Small intestine (tissue), 16 donors: ENCODE measurements at places on chromosomes 12 and 14. TPM values are rescaled to one million over a fixed set of nuclear protein-coding genes. Genes with fewer than 3 reads are reported as not detected.

TSPAN8 gene
- polyA plus RNA-seq = 1,300 TPM

IL23A gene
- polyA plus RNA-seq = not detected

KCNA5 gene
- polyA plus RNA-seq = not detected

- peak; percentile 39 for DNase-seq
Measured at GRCh38 chr14:95533391-95533821, 1.4 kb upstream of the GLRX5 start.

- DNase-seq = no peak
Measured at GRCh38 chr14:69539631-69540410, 34.9 kb downstream of the CCDC177 start.

DNA sequence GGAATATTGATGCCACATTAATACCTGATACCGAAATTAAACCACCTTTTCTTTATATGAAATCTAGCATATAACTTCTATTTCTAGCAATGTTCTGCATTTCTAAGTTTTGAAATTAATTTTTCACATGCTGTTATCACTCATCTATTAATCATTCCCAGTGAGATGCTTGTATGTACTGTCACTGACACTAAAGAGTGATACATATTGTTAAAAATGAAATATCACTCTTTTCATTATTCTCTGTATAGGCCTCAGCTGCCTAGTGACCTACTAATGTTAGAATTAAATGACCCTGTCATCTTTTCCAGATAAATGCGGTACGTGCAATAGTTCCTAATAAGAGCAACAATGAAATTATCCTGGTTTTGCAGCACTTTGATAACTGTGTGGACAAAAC lies 49.7 kb upstream of the KCNH3 start:
- DNase-seq = no peak

- no peak for DNase-seq
Measured at GRCh38 chr12:107144990-107145389, 51.6 kb upstream of the CRY1 start.

- DNase-seq = no peak
Measured at GRCh38 chr12:104643819-104644669, 187.3 kb downstream of the CHST11 start.

SLC7A8 gene
- polyA plus RNA-seq = 11.3 TPM

GRCh38 chr12:6234214-6234613 lies 34.0 kb downstream of the CD9 start:
- no peak for DNase-seq

DNA sequence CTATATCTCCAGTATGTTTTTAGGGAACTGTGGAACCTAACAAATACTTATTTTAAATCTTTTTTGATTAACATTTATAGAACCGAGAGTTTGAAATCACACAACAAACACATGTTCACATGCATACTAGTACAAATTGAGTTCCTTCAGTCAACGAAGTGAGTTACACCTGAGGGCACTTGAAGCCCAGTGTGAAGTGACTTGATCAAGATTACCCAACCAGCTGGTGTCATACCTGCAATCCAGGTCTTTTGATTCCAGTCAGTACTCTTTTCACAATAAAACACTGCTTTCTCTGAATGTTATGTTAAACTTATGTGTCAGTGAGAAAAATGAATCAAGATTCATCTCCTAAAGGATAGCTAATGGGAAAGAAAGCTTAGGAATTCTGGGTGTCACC lies 35.2 kb downstream of the VRK1 start:
- DNase-seq = no peak

GRCh38 chr12:104356231-104357115 lies 52.9 kb downstream of the EID3 start:
- DNase-seq = no peak

OR8S1 gene
- polyA plus RNA-seq = not detected

GRCh38 chr12:31337952-31338351 lies 12.0 kb upstream of the SINHCAF start:
- DNase-seq = peak; percentile 87

DNA sequence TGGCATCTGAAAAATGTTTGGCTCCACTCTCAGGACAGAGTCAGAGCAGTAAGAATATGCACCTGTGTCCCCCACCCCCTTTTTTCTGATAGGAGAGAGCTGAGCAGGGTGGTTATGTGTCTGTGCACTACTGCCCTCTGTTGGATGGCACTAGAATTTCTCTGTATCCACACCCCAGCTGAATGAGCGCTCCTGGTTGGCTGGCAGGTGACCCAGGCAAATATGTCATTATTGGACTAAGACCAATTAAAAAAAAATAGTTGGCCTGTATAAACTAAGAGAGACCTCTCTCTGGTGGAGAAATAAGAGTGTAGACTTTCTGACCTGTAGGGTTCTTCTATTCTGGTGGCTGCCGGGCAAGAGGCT lies 107.0 kb downstream of the PTCSC3 start:
- DNase-seq = peak; percentile 40

DNA sequence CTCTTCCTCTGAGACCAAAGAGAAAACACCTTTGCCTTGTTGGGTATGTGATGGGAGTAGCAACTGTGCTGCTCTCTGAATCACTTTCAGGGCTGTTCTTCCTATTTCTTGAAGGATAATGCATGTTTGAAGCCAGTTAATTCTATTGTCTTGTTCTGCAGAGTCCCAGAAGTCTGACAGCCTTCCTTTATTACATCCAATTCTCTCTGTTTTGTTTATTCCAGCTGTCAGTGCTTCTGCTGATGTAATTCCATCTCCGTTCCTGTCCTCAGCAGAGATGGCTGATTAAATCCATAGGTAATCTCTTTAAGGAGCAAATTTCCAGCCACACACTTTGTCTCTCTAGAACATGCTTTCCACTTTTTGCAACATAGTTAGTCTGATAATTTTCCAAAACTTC lies 59.7 kb downstream of the MGAT4C start:
- no peak for DNase-seq

CACNA2D4 gene
- 10.8 TPM for polyA plus RNA-seq

NTF3 gene
- 1.6 TPM for polyA plus RNA-seq

SLC38A4 gene
- polyA plus RNA-seq = not detected

ACSS3 gene
- polyA plus RNA-seq = 1.4 TPM

- peak; percentile 69 for DNase-seq
Measured at GRCh38 chr14:29643433-29644211, 284.0 kb downstream of the PRKD1 start.

MAP3K9 gene
- 4.5 TPM for polyA plus RNA-seq

DNA sequence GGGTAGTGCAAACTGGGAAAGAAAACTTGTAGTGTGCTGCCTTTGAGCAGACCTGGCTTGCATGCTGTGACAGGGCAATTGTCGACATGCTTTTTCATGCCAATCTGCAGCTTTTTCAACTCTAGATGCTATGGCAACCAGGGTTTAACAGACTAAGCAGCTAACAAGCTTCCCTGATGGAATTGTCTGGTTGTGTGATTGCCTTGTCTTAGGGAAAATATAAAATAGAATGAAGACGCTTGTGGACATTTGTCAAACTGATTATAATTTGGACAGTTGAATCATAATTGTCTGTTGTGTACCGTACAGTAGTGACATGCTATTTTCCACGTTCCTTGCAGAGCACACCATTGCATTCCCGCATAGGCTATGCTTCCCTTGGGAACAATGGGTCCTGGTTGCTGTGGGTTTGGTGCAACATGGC lies 113.0 kb downstream of the FOXG1 start:
- no peak for DNase-seq

DNA sequence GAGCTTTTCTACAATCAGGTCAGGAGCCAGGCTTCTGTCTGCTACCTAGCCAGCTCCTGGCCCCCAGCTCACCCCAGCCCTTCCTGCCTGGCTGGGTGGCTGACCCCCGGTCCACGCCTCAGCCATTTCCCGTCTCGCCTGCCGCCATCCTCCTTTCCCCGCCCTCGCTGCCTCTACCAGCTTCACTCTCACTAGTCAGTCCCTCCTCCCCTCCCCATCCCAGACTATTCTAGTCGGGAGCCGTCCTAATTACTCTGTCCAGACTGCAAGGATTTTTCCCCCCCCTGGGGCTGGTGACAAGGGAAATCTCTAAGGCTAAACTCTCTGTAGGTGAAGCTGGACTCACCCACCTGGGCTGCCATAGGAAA lies 825 bp downstream of the DHH start:
- DNase-seq = no peak

INSM2 gene
- not detected for polyA plus RNA-seq

GRCh38 chr14:101591582-101591981 lies 30.3 kb downstream of the DIO3 start:
- DNase-seq = no peak

DNA sequence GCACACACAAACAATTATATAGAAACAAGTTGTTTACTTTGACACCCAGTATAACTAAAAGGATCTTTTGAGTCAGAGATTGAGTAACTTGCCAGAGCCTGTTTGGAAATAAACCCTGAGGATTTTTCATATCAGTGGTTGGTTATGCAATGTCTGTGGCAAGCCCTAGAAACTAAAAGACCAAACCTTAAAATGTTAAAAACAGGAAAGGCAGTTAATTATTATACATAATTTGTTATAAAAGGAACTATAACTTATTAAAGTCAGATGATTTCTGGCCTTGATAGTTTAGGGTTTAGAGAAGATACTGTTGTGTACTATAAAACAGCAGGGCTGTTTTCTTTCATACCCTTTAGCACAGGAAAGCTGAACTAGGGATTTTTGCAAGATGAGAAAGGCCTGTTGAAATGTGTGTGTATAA lies 44.1 kb downstream of the PSEN1 start:
- DNase-seq = peak; percentile 50

DNA sequence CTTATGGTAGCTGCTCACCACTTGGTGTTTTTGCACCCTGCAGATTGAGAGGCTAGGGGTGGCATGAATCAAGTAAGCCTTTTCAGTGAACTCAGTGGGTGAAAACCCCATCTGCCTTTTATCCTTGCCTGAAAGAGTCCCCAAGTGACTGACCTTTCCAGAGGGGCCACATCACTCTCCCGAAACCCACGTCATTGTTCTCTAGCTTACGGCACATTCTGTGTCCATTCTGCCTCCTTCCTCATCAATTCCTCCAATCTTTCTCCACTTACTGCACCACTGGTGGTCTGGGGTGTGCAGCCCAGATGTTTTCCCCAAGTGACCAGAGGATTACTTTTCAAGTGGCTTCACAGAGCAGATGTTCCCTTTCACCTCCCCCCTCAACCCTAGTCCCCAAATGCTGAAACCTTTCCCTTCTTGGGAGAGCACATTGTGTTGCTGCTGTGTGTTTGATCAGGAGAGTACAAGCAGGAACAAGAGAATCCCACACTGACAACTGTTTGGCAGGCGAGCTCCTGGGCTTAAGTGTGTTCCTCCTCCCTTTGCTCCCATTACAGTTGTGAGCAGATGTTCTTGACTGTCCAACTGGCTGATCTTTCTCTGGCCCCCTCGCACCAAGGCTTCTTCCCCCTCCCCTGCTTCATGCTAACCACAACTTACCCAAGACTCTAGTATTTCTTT lies 138.0 kb upstream of the IGF1 start:
- no peak for DNase-seq

DNA sequence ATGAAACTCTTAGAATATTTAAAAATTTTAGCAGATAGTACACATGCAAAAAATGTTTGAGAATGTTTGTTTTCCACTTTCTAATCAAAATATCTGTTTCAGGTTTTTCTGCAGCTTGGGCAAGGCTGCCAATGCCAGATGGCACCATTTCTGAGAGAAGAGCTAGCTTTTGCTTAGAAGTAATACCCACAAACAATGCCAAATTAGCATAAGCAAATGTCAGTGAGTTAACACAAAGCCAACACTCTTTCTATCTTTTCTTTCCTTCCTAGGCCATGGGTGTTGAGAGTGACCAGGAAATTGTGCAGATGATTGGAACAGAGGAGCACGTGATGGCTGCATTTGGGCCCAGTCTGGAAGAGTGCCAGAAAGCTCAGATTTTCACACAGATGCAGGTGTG lies 35.2 kb downstream of the POLR3B start:
- DNase-seq = no peak

- no peak for DNase-seq
Measured at GRCh38 chr14:75495399-75495798, 26.9 kb upstream of the BATF start.

KRT74 gene
- not detected for polyA plus RNA-seq

DNA sequence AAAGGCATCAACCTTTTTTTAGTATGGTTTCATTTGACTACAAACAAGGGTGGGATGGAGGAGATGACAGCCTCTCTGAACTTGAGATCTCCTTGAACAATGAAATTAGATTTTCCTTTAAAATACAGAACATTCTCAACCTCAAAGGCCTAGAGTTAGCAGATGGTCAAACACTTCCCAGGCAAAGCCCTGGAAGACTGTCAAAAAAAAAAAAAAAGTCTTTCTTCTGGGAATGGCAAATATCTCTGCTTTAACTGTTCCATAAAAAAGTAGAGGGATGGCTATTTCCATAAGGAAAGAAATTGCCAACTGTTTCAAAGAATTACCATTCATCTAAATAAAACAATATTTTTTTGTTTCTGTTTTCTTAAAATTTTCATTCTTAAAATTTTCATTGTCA lies 870.8 kb downstream of the GALC start:
- DNase-seq = no peak

DNA sequence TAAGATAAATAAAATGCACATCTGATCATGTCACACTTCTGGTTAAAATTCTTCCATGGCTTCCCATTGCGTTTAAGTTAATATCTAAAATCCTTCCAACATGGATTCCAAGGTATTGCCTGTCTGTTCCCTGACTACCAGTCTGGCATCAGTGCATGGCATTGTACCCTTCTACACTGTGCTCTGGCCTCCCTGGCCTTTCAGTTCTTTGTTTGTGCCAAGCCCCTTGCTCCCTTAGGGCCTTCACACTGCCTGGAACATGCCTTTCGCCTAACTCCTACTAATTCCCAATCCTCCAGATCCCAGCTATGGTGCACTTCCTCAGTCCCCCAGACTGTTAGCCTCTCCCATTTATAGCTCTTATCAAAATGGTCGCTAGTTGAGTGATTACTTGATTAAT lies 6.3 kb downstream of the CIPC start:
- no peak for DNase-seq

GRCh38 chr12:116692605-116693004 lies 45.3 kb downstream of the SPRING1 start:
- DNase-seq = no peak

DNA sequence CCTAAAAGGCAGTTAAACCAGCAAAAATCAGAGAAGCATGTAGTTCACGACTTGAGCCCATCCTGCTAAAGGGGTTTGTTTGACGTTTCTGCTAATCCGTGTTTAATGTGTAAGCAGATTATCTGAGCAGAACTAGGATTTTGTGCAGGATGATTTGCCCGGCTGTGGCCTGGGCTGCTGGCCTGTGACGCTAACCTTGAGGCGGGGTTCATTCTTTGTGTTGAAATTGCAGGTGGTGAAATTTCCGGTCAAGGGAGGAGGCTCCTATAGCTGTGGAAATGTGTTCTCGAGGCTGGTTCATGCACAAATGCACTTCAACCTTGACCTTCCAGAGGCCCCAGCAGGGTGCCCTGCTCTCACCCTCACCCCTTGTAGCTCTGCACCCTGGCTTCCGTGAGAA lies 63.7 kb downstream of the SLC24A4 start:
- DNase-seq = peak; percentile 16

GRCh38 chr14:34229140-34229539 lies 232.9 kb downstream of the SPTSSA start:
- DNase-seq = no peak

OAS1 gene
- 66.9 TPM for polyA plus RNA-seq

- no peak for DNase-seq
Measured at GRCh38 chr12:113647048-113647447, 175.4 kb upstream of the LHX5 start.
